Effector CD8-positive, alpha-beta T cell (primary cell): ENCODE measurements at places on chromosomes 3 and 15.

GRCh38 chr15:29747837-29748417 is 74.3 kb downstream of the TJP1 start:
- no peak for DNase-seq

GRCh38 chr3:53238051-53238850 is 17.6 kb downstream of the TKT start:
- no peak for DNase-seq

DNA sequence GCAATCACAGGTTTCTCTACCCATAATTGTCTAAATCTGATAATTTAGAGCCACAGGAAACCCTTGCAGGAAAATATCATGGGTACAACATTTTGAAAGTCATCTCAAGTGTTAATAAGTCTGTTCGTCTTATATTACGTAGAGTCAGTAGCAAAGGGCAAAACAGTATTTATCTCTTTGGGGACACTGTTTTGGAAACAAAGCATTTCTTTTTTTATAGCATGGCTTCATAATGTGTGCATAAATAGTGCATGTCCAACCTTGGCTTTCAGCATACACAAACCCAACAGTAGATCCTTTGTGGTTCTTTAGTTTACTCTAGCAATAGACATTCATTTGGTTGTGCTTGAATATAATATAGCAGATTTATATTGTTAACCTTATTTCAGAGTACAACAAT is 24.0 kb downstream of the ST3GAL6 start:
- DNase-seq = no peak

DNA sequence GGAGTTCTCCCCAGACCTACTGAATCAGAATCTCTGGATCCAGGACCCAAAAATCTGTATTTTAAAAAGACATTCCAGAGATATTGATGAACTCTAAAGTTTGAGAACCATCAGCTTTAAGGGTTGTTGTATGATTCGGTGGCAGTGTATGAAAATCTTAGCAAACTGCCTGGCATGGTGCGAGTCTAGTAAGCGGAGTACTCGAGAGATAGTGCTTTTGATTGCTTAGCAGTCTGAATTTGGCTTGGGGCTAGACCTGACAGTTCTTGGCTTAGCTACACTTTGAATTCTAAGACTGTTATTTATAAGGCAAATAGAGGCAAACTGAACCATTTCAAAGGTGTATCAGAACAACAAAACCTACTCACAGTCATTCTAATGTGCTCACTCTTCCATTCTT is 329.0 kb downstream of the LPP start:
- DNase-seq = no peak

- no peak for DNase-seq
Measured at GRCh38 chr15:33971811-33972210, 3.5 kb downstream of the CHRM5 start.

DNA sequence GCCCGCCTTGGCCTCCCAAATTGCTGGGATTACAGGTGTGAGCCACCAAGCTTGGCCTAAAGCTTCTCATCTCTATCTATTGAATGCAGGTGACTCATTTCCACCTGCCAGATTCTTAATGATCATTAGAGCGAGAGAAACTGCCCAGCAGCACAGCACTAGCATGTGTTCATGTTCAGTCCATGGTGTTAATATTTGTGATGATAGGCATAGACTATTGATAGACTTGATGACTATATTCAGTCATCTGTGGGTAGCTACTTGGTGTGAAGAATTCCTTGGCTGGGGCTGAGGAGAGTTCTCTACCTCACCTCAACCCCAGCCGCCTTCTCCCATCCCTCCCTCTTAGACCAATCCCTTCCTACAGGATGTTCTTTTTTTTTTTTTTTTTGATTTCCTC is 60.0 kb downstream of the ST6GAL1 start:
- no peak for DNase-seq

DNA sequence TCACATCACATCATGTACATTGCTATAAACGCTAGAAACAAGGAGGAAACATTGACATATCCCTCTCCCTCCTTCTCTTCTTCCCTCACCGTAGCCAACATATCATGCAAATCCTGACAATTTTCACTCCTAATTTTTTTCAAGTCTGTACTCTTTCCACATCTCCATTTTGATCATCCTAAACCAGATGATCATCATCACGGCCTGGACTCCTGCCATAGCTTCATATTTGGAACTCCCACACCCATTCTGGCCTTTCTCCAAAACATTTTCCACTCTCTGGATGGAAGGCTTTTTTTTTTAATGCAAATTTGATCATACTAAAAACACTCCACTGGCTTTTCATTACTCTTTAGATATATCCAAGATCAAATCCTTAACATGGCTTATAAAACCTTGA is 248.0 kb upstream of the CNTN3 start:
- no peak for DNase-seq

- no peak for DNase-seq
Measured at GRCh38 chr3:635393-635792, 438.8 kb downstream of the CHL1 start.

- no peak for DNase-seq
Measured at GRCh38 chr15:91970142-91970541, 116.6 kb downstream of the SLCO3A1 start.

DNA sequence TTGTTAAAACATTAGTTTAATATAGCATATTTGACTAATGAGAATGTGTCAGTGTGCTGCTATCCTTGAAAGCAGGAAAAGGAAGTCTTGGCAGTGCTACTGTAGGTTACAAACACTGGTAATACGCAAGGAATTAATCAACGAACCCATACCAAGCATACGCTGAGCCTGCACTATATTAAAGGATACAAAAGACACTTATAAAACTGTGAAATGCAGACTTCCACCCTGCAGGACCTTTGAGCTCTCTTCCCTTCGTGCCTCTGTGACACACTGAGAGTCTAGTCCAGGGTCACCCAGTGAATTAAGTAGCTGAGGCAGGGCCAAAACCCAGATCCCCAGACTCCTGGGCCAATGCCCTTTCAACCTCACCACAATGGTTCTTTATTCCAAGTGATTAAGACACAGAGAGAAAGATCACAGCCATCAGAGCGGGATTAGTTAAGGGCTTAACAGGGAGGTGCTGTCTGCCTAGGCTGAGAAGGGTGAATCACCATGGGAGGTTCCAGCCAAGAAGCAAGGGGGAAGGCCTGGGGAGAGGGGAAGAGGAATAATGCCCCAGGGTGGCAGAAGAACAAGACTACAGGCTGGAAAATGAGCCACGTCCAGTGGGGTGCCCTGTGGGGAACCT is 6.8 kb downstream of the ANXA2 start:
- DNase-seq = no peak

DNA sequence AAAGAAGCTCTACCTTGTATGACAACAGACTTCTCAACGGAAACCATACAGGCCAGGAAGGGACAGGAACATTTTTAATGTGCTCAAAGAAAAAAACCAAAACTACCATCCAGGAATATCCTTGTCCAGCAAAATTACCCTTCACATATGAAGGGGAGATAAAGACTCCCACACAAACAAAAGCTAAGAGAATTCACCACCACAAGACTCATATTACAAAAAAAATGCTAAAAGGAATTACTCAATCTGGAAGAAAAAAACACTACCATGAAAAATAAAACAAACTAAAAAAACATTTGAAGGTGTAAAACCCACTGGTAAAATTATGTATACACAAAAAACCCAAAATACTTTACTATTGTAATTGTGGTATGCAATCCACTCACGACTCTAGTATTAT is 57.2 kb downstream of the DLG1 start:
- DNase-seq = no peak

DNA sequence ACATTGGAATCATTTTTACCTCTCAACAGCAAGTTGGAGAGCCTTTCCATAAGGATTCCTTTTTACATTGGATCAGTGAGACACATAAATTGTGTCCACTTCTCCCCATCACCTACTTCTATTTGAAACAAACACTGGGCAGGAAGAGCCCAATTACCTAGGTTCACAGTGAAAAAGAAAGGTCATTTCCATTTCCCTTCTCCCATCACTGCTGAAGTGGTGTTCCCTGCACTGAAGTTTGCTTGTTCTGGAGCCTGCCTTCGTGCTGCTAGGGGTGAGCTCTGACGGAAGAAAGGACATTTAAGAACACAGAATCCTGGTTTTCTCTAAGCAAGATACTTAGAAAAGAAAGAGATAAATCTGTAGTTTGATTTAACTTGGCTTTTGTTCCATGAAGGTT is 123.8 kb upstream of the ZBTB20 start:
- no peak for DNase-seq

DNA sequence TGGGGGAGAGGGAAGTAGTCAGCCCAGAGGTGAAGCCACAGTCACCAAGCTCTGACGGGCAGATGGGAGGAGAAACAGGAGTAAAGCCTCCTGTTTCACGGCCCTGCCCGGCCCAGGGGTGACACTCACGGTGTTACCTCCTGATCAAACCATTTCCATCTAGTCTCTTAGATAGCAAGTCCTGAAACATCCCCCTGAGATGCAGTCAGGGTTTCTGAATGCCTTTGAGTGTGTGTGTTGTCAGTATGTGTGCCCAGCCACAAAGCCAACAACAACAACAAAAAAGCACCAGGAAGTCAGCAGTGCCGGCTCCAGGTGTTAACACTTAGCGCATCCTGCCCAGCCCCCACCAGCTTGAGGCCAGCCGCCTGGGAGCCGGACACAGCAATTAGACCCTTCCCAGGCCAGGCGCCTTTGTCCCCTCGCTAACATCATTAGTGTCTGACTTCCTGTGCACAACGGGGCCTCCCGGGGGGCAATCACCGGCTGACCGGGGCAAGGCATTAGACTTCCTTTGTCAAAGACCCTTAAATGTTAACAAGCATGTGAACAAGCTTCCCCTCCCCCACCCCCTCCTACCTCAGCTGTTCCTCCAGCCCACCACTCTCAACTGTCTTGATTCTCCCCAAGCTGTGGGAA is 34.5 kb downstream of the IL17RD start:
- DNase-seq = no peak

DNA sequence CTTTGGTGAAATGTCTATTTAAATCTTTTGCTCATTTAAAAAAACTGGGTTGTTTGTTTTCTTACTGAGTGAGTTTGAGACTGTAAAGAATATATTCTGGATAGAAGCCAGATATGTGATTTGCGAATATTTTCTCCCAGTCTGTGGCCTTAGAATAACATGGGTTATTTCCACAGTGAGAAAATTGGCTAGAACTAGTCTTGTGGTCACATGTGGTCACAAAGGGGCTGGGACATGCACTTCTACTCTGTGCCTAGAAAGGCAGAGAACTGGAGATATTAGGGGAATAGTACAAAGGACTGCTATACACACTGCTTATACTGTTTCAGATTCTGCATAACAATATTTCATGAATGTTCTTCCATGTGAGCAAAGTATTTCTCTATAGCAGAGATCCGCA is 79.9 kb upstream of the RGMA start:
- DNase-seq = no peak

- DNase-seq = no peak
Measured at GRCh38 chr3:57627976-57628375, 30.8 kb upstream of the ARF4 start.

DNA sequence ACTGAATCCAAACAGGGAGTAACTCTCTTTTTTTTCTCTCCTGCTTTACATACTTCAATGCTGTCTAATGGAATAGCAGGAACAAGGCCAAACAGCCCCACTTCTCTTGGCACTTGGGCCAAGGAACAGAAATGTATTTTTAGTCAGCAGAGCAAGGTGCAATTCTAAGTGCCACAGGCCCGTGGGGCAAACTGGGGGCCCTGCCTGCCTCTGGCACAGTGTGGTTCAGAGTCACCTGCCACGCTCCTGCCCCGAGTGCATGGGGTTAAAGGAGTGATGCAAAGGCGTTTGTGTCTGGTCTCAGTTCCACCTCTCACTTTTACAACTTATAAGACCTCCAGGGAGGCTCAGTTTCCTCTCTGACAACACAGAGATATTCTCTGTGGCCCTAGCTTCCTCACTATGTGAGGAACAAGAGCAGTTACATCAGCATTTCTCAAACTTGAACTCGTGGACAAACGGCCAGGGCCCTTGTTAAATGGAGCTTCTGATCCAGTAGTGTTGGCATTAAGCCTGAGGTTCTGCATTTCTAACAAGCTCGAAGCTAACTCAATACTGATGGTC is 51.3 kb downstream of the LRIG1 start:
- no peak for DNase-seq

- DNase-seq = no peak
Measured at GRCh38 chr3:25677121-25677520, 12.4 kb upstream of the TOP2B start.

- DNase-seq = no peak
Measured at GRCh38 chr3:17176757-17177156, 292.0 kb downstream of the PLCL2 start.

GRCh38 chr15:69045802-69046201 is 31.3 kb downstream of the NOX5 start:
- no peak for DNase-seq

- DNase-seq = no peak
Measured at GRCh38 chr3:178099862-178100261, 436.4 kb upstream of the KCNMB2 start.

DNA sequence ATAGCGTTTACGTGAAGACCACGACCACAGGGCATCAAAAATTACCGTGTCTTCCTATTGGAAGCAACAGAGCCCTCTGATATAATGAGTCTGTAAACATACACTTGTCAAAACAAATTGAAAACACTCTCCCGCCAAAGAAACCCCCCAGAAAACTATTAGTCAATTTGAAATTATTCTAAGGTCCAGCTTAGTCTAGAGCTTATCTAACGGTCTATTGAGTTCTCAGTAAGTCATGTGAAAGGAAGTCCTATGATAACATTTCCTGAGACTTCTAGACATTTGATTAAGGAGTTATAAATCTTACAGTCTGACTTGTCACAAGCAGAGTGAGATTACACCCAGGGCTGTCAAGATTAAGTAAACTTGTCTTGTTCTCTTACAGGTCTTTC is 356.3 kb downstream of the FOXP1 start:
- no peak for DNase-seq

DNA sequence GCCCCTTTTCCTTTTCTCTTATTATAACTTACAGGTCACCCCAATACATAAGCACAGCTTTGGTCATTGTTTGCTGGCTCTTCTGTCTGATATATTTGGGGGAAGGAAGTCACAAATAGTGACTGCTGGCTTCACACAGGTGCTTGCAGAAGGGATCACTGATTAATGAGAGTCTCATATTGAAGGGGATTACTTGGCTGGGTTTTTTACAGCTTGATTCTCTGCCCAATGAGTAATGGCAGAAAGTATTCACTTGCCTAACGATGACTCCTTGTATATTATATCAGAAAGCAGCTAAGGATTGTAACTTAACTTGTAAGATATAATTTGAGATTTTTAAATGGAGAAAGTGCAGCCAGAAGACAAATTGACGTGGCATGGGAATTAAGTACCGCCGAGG is 119.3 kb upstream of the PFN2 start:
- DNase-seq = no peak

- no peak for DNase-seq
Measured at GRCh38 chr15:36609793-36610192, 30.4 kb downstream of the CDIN1 start.

GRCh38 chr3:128619146-128619890 is 31.3 kb downstream of the RPN1 start:
- DNase-seq = no peak

- no peak for DNase-seq
Measured at GRCh38 chr3:31166249-31166885, 271.9 kb upstream of the GADL1 start.

GRCh38 chr3:46132565-46132964 is 75.5 kb downstream of the CCR1 start:
- no peak for DNase-seq
